ENCODE measurements at places on chromosomes 11 and 22. TPM values are rescaled to one million over a fixed set of nuclear protein-coding genes. Genes with fewer than 3 reads are reported as not detected.

Gene RTN4R
- total RNA-seq: 0.76 TPM

Gene SERPIND1
- not detected for total RNA-seq

Gene FXYD2
- total RNA-seq: not detected

Gene OR2AT4
- not detected for total RNA-seq

Gene RASL10A
- total RNA-seq: not detected

Gene RPS25
- total RNA-seq: 196 TPM

Gene OR5AS1
- total RNA-seq: not detected

Gene FOLR2
- total RNA-seq: not detected

Gene VSIG10L2
- total RNA-seq: not detected

Gene TMPRSS13
- not detected for total RNA-seq

Gene RIMBP3B
- total RNA-seq: 0.23 TPM

Gene PARVA
- 71.7 TPM for total RNA-seq

Gene IGSF22
- not detected for total RNA-seq

Gene LRRC10B
- 0.20 TPM for total RNA-seq

Gene MRPL23
- total RNA-seq: 55.7 TPM

Gene ROBO4
- 1.2 TPM for total RNA-seq

Gene PDGFB
- 0.33 TPM for total RNA-seq

Gene OR51B2
- 0.13 TPM for total RNA-seq

Gene NRXN2
- total RNA-seq: 8.0 TPM

Gene TRMU
- total RNA-seq: 30.6 TPM

Gene HIRA
- total RNA-seq: 26.7 TPM

Gene GRAMD1B
- 4.8 TPM for total RNA-seq

Gene CHST1
- 3.6 TPM for total RNA-seq

Gene CLTCL1
- 16.9 TPM for total RNA-seq

Gene PRMT3
- 13.4 TPM for total RNA-seq

Gene RASSF10
- not detected for total RNA-seq

Gene DGCR6
- total RNA-seq: 0.59 TPM

Gene SLC22A6
- total RNA-seq: not detected

Gene MAJIN
- total RNA-seq: not detected

Gene PRODH
- under 0.01 TPM for total RNA-seq

Gene APOL1
- 68.4 TPM for total RNA-seq

Gene ISX
- not detected for total RNA-seq

Gene PLAAT2
- total RNA-seq: not detected
